ENCODE measurements at places on chromosomes 5 and 9.

- DNase-seq, result no peak
Measured at GRCh38 chr9:116141864-116142561, 11.6 kb upstream of the PAPPA start.

- DNase-seq, result no peak
Measured at GRCh38 chr5:74736759-74737158, 30.2 kb downstream of the GFM2 start.

DNA sequence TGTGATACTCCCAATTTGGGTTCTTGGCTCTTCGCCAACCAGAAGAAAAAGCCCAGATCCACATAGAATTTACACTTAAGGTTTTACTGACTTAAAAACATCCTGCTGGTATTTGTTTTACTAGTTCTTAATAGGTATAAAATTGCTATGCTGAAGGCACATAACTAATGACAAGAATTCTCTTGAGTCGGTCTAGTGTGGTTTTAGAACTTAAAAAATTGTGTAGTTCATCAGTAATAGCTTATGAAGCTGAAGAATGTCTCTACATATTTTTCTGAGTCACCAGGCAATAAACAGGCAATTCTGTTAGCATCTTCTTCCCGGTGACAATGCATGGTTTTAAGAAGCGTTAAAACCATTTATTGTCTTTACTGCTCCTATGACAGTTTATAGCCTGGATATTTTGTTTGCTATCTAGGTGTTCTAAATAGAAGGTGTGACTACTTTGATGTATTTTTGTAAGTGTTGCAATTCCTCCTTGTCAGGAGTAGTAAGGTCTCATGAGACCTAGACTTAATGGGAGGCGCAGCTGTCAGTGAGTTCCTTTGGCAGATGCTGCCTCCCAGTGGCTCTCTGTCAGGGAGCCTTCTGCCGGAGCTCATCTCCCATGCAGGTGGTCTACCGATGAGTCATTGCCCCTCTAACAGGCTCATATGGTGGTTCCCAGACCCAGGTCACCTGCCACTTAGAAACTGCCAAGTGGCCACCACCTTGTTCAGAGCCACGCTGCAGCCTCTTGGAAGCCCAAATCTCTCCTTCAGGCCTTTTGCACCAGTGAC is 173.8 kb downstream of the MAST4 start:
- DNase-seq, result no peak

DNA sequence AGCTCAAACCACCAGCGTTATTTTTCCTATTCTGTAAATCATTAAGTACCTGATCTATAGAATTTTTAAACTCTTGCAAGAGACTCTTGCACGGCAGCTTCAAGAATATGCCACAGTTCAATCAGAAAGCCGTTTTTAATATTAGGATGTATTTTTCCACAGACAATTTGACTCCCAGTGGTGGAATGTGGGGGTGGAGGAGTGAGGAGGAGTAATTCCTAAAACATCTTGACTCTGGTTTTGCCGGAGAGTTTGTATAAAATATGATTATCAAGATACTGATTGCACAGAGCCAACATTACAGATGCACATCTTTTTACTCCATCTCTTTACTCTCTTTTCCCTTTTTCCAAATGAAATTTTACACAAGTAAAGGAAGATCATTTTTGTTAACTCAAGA is 288.3 kb downstream of the ENC1 start:
- DNase-seq, result no peak

DNA sequence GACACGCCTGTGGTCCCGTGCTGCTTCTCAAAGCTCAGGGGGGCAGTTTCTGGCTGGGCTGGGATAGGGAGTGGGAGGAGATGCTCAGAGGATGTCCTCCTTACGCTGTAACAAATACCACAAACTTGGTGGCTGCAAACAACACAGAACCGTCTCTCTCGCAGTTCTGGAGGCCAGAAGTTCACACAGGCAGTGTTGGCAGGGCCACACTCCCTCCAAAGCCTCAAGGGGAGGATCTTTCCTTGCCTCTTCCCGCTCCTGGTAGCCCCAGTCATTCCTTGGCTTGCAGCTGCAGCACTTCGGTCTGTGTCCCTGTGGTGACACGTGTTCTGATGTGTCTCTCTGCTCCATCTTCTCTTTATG is 10.4 kb upstream of the ORM1 start:
- DNase-seq, result no peak

DNA sequence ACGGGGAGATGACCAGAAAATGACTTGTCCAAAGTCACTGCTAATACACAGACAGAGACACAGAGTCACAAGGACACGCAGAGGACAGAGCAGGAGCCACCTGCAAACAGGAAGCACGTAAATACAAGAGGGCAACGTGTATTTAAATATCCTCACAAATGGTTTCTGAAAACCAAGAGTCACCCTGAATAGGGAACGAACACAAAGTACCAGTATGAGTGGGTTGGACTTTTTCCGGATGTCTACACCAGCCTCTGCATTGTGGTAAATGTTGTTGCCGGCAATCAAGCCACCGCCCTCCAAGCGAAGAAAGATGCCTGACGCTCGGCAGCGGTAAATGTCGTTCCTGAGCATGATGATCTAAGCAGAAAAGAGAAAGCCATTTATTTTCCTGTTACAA is 44.5 kb downstream of the FBXO10 start:
- DNase-seq, result no peak

DNA sequence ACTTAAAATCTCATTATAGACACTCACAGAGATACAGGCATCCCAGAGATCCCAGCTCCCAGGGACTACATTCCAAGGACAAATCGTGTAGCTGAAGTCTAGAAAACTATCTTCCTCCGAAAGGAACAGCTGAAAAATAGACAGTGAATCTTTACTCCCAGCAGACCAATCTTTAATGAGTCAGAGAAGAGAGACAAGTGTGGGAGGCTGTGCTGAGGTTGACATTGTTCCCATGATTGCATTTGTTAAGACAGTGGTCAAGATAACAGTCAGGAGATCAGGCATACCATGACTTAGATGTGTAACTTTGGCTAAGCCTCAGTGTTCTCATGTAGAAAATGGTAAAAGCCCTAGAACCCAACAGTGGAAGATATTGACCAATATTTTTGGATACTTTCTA is 120.7 kb downstream of the PAPPA start:
- DNase-seq, result no peak

- DNase-seq, result no peak
Measured at GRCh38 chr5:129630101-129630500, 117.8 kb upstream of the MINAR2 start.

DNA sequence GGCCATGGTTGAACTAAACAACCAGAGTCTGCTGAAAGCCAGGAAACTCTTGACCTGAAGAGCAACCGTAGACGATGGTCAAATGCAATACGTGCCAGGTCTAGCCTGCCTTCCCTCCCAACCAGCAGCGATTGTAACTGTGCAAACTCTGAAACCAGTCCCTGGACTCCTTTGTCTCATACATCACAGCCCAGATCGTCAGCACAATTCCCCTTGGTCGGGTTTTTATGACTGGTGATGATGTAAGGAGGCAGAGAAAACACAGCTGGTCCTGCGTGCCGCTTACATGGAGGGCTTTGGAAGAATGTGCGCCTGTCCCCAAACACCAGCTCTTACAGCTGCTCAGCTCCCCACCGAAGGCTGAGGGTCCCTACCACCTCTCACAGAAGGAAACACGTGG is 24.6 kb downstream of the SMIM23 start:
- no peak for DNase-seq

DNA sequence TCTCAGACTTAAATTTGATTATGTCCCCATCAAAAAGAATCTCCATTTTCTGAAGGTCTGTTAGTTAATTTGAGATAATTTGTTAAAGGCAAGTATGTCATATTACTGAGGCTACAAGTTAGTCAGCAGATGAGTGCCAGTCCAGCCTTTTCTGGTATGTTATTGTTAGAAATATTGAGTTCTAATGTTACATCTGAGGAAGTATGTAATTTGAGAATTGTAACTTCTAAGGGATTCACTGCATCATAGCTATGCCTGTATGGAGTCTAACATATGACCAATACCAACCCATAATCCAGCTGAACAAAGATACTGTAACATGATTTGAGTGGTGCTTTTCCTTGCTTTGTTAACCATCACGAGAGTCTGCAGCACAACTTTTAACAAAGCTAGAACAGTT is 13.9 kb downstream of the SLC23A1 start:
- DNase-seq, result no peak

GRCh38 chr5:5181650-5182324 is 41.7 kb downstream of the ADAMTS16 start:
- no peak for DNase-seq

GRCh38 chr9:81789721-81790120 is 100.4 kb upstream of the TLE1 start:
- DNase-seq, result peak; percentile 26

- no peak for DNase-seq
Measured at GRCh38 chr5:52822437-52822836, 34.7 kb downstream of the ITGA1 start.

- DNase-seq, result no peak
Measured at GRCh38 chr9:32783168-32783891, at the start of gene TMEM215. Gene TMEM215 (plus strand): TSS chr9:32783540. CDS start chr9:32784184, 644 bp downstream.

DNA sequence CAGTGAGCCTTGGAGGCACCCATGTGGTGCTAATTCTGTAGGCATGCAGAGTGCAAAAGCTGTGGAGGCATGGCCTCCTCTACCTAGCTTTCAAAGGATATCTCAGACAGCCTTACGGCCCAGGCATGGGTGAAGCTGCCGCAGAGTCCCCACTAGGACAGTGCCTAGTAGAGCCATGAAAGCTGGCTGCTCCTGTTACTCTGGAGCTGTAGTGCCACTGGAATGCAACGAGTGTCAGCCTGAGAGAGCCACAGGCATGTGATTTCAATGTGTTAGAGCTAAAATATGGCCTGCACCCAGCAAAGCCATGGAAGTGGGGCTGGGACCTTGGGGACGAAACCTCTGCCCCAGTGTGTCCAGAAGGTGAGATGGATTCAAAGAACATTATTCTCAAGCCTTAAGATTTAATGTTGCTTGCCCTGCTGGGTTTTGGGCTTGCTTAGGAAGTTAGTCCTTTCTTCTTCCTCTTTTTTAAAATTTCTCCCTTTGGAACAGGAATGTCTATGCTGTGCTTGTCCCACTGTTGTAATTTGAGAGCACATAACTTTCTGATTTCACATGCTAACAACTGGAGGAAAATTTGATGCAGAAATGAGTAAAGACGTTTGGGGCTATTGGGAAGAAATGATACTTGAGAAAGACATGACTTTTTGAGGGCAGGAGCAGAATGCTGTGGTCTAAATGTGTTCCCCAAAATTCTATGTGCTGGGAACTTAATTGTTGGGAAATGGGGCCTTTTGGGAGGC is 298.4 kb downstream of the PSAT1 start:
- DNase-seq, result no peak

DNA sequence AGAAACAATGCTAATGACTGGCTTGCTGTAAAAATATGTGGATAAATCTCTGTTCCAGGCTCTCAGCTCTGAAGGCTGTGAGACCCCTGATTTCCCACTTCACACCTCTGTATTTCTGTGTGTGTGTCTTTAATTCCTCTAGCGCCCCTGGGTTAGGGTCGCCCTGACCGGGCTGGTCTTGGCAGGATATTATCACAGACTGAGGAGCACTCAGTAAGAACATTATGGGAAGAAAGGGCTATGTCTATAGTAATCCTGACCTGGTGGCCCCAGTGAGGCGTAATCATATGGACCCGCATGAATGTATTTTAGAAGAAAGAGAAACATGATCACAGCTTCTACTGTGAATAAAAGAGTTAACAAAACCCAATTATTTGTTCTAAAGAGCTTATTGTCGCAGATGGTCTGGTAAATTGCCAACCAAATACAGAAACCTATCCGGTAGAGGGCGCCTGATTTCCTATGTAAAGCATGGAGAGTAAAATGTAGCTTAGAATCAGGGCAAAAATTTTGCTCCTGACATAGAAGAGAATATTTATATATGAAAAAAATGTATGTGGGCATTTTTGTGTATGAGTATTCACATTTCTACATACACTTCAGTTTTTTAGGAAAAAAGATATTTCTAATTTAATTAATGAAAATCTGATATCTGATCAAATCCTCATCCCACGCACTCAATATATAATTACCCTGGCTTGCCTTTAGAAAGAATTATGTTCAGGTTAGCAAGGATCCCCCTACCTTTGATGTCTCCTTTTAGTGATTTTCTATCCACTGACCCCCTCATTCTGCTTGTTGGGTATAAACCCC is 5.8 kb upstream of the IFNA1 start:
- peak; percentile 41 for DNase-seq

DNA sequence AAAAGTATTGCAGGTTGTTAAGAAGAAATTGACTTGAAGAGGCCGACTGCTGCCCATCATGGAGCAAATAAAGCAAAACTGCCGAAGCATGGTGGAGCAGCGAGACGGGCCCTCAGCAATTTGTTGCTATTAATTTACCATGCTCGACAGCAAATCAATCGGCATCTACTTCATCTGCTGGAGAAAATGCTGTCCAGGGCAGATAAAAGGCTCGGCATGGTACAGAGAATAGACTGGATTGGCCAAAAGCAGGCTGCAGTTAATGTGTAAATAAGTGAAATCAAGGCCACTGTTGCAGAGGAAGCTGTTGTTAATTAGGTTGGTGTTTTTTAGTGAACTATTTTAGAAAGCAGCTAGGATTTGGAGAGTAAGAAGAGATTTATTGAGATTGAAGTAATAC is 8.3 kb downstream of the TLE4 start:
- no peak for DNase-seq

- DNase-seq, result no peak
Measured at GRCh38 chr5:67802766-67803165, 412.8 kb upstream of the PIK3R1 start.

DNA sequence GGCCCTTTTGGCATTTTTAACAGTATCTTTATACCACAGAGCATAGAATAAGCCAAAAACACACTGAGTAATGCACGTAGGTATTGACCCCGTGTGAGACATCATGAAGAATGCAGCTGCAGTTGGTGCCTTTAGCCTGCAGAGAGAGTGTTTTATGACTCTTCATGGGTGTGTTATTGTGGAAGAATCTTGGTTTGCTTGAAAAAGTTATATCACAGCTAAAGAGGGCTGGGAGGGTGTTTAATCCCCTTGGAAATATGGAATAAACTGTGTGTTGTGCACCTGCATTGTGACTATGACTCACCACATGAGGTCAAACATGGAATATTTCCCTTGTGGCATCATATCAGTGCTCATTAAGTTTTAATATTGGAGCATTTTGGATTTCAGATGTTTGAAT is 458.7 kb downstream of the CDH9 start:
- DNase-seq, result no peak

DNA sequence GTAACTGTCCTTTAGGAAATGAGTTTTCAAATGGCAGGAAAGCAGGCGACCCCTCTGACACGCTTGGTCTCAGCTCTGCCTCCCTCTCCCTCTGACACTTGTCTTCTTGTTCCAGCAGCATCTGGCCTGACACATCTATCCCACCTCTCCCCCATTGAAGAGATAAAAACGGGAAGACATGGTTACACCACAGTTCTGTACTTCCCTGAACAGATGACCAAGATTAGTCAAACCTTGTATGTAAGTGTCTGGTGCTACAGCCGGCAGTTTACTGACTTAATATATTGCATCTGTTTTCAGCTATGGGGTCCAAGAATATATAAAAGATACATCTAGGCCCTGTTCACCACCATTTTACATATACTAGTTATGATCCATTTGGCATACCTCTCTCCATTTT is 29.6 kb upstream of the MLLT3 start:
- no peak for DNase-seq

GRCh38 chr9:110710420-110710819 is 41.8 kb downstream of the MUSK start:
- DNase-seq, result no peak

- DNase-seq, result no peak
Measured at GRCh38 chr5:179516221-179516620, 34.1 kb upstream of the RUFY1 start.

- no peak for DNase-seq
Measured at GRCh38 chr9:3549225-3549624, 23.4 kb upstream of the RFX3 start.

- no peak for DNase-seq
Measured at GRCh38 chr5:16534280-16534679, 68.7 kb upstream of the ZNF622 start.
